G401 (cell line): ENCODE measurements at places on chromosomes 3 and 15. TPM values are rescaled to one million over a fixed set of nuclear protein-coding genes. Genes with fewer than 3 reads are reported as not detected.

DNA sequence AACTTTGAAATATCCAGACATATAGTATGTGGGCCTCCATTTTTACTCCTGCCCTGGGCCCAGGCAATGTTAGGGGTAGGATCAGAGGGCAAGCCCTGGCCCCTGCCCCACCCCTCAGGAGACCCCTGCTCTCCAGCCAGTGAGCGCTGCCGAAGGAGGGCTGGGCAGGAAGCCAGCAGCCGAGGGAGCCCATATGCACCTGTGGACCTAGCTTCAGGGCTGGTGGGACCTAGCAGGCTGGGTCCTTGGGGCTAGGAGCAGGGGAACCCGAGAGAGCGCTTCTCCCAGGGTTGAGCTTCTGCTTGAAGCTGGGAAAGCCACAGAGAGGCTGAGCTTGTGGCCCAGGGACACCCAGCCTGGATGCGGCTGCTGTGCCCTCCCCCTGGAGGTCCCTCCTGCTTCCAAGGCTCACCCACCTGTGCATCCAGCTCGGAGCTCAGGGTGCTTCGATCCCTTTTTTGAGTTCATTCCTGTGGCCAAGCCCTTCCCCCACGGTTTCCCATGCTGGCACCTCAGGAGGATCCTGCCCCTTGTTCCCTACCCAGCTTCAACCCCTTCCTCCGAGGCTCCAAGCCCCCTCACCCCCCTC is 21.0 kb upstream of the CYP11A1 start:
- no peak for DNase-seq

DNA sequence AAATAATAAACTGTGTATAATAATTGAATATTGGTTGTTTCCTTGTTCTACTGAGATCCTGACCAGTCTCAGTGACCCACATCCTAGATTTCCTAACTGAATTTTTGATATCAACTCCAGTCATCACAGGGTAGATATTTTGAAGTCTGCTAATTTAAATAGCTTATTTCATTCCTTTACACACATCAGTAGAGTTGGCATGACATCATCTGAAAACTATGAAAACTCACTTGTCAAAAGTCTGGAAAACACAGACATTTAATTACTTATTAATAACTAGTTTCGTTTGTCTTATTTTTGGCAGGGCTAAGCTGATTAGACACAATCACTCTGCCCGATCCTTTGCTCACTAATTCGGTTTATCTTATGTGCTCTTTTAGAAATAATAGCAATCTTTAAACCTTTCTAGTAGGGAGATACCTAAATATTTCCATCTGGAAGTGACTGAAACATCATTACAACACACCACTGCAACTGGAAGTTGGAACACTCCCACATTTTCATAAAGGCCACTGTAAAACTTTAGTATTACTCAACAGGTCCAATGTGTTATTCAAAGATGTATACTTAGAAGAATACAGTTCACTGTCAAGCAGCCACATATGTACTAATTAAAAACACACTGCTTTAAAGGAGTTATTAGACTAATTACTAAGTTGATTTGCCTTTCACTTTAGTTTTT is 198.4 kb upstream of the ZNF717 start:
- no peak for DNase-seq

GRCh38 chr15:64763874-64764273 is 11.5 kb downstream of the RBPMS2 start:
- DNase-seq: no peak

GRCh38 chr3:3578718-3579117 is 220.5 kb upstream of the LRRN1 start:
- DNase-seq: no peak

- DNase-seq: no peak
These were observed 190.7 kb downstream of the CD47 start for GRCh38 chr3:107899990-107900651.

DNA sequence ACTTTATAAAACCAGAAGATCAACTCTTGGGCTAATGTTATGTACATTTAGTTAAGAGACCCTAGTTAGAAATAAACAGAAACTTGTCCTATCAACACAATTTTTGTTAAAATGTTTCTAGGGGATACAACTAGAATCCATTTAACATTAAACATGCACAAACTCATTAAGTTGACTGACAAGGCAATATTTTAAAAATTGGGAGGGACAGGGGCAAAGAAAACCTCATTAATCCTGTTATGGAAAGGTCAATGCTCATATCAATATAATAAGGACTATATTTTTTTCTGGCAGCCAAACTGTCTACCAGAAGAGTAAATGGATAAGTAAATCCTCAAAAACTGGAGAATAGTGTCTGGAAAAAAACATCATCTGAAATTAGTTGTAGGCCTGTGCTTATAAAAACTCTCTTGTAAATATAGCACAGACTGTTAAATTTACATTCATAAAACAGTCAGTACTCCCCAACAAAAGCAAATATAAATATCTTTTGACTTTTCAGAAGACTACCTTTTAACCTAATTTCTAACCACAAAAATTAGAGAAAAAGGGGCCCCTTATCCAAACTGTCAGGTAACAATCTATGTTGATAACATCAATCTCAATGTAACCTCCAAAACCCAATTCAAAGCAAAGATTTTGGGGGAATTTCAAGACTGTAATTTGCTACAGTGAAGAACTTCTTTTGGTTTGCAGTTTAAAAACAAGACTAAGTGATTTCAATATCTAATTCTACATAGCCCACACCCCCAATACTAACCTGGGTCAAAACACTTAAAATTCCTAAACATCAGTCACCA is 4.2 kb downstream of the TRA2B start:
- no peak for DNase-seq

GRCh38 chr3:150760431-150761200 is 2.4 kb downstream of the SIAH2 start:
- no peak for DNase-seq

DNA sequence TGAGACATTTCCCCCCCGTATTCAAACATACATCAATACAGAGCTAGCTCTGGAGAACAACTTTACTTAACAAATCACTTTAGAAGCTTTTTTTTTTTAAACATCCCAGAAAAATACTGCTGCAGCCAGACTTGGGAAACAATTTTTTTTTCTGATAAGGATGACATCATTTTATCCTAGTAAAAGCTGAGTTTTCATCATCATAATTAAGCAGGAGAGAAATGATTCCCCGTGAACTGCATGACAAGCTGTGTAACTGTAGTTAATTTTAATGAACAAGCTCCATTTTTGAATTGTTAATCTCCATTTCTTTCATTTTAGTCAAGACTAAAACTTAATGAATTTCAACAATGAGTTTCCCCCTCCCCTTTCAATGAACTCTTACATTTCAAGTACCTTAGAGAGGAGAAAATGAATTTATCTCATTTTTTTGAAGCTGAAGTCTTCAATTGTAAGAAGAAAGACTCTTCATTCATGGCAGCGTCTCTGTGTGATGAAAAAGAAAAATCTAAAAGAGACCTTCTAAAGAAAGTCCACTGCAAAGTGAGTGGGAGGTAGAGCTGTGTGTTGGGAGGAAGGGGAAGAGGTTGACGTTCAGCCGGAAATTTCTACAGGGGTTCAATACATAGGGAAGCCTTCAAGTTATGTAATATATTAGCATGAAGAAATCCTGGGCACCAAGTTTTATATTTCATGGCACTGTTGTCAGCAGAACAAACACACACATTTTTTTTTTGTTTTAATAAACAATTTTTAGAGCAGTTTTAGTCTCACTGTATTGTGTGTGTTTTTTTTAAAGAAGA is 31.7 kb downstream of the HES1 start:
- no peak for DNase-seq

DNA sequence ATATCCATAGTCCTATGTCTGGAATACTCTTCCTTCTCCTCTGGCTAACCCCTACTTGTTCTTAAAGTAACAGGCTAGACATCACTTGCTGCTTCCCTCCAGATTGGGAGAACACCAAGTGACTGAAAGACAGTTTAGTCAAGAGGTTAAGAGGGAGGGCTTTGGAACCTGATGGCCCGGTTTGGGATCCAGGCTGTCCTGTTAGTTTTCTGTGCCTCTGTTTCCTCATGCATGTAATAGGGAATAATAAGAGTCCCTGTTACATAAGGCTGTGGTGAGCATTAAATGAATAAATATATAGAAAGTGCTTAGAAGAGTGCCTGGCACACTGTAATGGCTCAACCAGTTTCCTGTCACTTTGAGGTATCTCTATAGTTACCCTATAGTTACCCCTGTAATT is 66.3 kb downstream of the TAMM41 start:
- DNase-seq: no peak

OCA2 gene
- 4.1 TPM in 2 replicates for total RNA-seq

- no peak for DNase-seq
These were observed 48.6 kb downstream of the WDR72 start for GRCh38 chr15:53710906-53711305.

GRCh38 chr3:129701161-129701560 is 94.7 kb upstream of the PLXND1 start:
- DNase-seq: no peak
